ENCODE measurements at places on chromosomes 11 and 22.

DNA sequence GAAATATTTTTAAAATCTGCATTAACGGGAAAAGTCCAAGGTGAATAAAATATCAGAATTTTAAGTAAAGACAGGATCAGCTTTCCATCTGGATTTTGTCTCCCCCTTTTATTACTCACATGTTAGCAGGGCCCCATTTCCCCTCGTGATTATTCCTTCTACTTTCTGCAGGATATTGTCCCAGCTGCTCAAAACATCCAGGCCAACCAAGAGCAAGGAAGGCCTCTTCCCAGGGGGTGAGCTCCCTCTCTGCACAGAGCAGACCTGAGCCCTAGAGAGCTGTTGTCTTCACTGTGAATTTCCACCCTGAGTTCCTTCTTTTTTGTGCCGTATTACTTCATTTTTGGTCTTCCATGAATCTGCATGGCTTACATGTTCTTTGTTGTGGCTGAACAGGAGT, 3.7 kb upstream of the TMPRSS13 start:
- DNase-seq: no peak

DNA sequence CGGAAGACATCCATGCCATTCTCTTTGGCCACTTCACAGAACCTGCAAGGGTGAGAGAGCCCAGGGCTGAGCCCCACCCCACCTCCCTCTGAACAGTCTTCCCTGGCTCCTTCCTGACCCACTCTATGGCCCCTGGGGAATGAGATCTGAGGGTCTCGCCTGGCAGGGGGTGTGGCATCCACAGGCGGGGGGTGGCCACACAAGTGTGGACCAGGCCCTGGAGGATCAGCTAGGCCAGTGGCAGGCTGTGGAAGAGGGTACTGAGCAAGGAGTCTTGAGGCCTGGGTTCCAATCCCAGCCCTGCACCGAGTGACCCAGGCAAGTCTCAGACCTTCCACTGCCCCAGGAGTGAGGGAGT, 5.6 kb upstream of the LRFN4 start:
- DNase-seq: no peak

- no peak for DNase-seq
Measured at GRCh38 chr11:65571420-65571819, 918 bp upstream of the FAM89B start.

DNA sequence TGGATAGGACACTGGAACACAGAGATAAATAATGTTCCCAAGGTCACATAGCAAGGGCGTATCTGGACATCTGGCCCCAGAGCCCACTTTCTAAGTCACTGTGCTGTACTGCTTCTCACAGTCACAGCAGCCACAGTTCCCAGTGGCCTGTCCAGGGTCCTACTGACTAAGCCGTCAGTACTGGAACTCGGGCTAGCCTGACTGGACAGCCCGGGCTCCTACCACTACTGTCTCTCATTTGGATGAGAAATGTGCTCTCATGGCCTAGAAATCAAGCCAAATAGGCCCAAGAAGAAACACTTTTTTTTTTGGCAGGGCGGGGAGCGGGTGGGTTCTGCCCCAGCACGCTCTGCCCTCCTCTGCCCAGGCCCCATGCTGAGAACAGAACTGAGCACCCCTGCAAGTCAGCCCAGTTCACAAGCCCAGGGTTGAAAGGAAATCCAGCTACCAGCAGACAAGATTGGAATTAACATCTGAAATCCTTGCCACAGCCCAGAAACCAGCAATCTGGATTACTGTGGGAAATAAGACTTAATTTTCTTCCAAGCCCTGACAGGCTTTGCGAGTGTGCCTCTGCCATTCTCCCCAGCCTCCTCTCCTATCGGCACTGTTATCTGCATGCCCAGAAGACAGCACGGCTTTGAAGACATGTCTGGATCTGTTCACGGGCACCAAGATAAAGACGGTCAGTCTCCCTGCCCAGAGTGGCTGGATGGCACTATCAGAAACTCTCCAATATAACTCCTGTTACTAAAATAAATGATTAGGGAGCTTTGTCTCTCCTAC, 182.9 kb upstream of the NCAM1 start:
- no peak for DNase-seq

DNA sequence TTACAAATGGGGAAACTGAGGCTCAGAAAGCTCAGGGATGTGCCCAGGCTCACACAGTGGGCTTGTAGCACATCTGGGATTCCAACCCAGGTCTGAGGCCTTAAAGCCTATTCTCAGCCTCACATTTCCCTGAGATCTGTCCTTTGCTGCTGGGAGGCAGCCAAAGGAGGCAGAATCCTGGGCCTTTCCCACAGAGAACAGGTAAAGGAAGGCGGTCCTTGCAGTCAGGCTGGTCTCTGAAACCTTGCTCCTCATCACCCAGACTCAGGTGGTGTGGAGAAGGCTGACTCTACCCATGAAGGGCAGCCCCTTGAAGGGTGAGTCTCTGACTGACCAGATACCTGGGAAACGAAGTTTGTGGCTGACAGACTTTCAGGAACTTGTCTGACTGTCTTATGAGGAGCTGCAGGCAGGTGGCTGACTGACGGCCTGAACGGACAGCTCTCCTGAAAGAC, 7.8 kb downstream of the SLCO2B1 start:
- no peak for DNase-seq

DNA sequence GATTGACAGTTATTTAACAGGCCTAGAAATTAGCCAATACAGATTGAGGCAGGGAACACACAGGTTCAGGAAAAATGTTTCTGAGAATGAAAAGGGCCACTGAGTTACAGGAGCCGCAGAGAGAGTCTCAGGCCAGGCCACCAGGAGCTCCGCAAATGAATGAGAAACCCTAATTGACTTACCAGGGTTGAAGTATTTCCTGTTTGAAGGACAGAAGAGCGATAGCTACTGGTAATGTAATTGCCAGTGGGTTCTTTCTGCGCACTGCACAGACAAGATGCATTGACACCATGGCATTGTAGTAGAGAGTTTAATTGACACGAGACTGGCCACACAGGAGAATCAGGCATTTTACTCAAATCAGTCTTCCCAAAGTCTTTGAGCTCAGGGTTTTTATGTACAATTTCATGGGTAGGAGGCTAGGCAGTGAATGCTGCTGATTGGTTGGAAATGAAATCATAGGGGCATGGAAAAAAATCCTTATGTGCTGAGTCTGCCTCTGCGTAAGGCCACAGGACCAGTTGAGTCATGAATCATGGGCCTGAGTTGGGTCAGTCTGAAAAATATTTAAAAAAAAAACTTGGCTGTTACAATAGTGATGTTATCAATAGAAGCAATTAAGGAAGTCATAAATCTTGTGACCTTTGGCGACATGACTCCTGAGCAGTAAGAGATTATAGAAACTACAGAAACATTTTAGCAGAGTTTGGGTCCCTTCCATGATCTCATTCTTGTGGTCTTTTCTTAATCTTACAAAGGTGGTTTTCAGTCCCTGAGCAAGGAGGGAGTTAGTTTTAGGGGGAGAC, 203.8 kb downstream of the CASP12 start:
- DNase-seq: no peak

- no peak for DNase-seq
Measured at GRCh38 chr22:41226723-41227655, 13.7 kb downstream of the CHADL start.

- DNase-seq: no peak
Measured at GRCh38 chr11:134086376-134086775, 17.5 kb downstream of the JAM3 start.

DNA sequence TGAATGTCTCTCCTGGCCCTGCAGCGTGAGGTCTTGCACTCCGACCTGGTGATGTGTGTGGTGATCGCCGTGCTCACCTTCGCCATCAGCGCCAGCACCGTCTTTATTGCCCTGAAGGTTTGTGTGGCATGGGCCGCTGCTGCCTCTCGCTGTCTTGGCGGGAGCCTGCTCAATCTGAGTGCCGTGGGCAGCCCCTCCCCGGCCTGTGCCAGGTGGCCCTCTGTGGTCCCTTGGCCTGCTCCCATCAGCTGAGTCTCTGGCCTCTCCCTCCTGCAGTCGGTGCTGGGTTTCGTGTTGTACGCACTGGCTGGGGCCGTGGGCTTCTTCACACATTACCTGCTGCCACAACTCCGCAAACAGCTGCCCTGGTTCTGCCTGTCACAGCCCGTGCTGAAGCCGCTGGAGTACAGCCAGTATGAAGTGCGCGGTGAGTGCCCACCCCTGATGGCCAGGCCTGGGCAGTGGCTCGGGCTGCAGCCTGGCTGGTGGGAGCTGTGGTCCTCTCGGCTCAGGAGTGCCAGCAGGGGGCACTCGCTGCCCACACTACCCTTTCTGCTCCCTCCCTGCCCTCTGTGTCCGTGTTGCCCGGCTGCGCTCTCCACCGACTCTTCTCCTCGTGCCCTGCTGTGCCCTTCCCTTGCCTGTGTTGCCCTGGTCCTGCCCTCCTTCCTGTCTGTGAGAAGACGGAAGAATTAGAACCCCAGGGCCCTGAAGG, 10.2 kb downstream of the PCNX3 start:
- no peak for DNase-seq

DNA sequence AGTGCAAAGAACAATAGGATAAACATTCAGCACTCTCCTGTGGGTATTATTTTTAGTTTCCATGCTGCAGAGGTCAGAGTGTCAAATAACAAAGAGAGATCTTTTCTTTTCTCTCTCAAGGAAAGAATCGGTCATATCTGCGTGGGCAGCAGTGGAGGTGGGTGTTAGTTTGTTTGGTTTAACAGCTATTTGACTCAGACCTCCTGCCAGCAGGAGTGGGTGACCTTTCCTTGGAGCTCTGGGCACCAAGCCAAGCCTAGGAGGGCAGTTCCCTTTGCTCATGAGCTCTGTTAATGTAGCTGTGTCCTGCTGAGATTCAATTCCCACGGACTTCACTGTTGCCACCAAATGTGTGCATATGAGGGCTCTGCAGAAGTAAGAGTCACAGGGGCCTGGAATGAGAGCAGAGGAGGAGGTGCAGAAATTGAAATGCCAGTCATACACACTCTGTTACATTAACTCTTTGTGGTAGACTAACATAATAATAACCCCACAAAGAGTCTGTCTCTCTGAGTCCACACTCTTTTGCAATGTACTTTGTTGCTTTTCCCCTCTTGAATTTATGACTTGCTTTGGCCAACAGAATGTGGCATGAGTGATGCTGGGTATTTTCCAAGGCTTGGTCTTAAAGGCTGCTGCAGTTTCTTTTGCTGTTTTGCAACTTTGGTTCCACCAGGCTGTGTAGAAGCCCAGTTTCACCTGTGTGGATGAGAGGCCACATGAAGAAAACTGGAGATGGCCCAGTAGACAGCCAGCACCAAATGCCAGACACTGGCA, 76.0 kb upstream of the GRK3 start:
- no peak for DNase-seq

GRCh38 chr11:77590194-77590782, 535 bp downstream of the AQP11 start:
- no peak for DNase-seq

- DNase-seq: no peak
Measured at GRCh38 chr11:43925932-43926505, 16.4 kb upstream of the C11orf96 start.
